ENCODE measurements at places on chromosomes 4 and X.

DNA sequence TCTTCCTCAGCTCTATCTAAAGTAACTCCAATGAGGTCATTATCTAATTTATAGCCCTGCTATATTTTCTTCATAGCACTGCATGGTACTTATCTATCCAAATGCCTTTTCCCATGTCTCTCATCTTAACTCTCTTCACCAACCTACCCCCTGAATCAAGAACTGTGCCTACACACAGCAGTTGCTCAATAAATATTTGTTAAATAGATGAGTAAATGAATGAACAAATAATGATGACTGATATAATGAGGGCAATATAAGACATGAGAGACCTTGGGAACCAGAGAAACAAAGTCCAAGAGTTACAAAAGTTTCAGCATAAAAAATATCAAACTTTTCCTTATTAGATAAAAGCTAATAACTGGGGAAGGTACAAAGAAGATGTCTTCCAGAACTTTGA is 19.6 kb downstream of the CAMK2D start:
- H3K36me3 ChIP-seq = no peaks in the 10 kb centered on the region
- H3K27me3 ChIP-seq = no peaks in the 10 kb centered on the region
- H3K4me3 ChIP-seq = no peak overlapping the region
- DNase-seq = peak; percentile 84
- no peak overlapping the region for H3K27ac ChIP-seq

DNA sequence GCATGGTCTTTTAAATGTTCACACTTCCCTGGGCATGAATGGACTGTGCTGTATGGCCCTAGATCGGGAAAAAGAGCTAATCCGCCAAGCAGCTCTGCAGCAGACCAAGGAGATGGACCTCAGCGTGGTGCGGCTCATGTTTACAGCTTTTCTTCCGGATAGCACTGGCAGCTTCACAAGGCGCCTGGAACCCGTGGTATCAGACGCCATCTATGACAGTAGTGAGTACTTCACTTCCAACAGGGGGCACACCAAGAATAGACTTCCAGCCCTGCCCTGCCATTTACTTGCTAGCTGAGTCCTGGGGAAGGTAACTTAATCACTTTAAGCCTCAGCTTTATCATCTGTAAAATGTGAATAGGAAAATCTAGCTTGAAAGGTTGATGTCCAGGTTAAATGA is 77.7 kb downstream of the NFKB1 start:
- H3K36me3 ChIP-seq = peaks cover 16% of the 10 kb centered on the region
- no peak for DNase-seq
- no peaks in the 10 kb centered on the region for H3K4me1 ChIP-seq
- no peak overlapping the region for H3K27ac ChIP-seq
- no peak overlapping the region for H3K4me3 ChIP-seq

DNA sequence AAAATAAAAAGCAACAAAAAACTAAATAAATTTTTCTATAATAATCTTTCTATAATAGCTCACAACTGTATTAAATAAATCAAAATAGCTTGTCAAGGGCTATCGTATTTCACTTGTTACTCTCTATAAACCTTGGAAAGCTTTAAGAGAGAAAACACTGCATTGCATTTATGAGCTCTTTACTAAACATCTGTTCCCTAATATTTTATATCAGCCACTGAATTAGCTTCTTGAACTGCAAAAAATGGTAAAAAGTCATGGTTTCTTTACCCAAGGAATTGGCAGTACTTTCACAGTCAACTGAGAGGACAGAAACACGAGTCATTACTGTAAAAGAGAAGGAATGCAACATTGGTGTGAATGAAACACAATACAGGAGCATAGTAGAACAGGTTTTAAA is 671.2 kb downstream of the PCDH18 start:
- H3K27me3 ChIP-seq = no peaks in the 10 kb centered on the region
- no peak for DNase-seq
- H3K36me3 ChIP-seq = no peaks in the 10 kb centered on the region
- no peak overlapping the region for H3K4me3 ChIP-seq

- no peaks in the 10 kb centered on the region for H3K4me1 ChIP-seq
- DNase-seq = no peak
- no peak overlapping the region for H3K27ac ChIP-seq
Observed at GRCh38 chr4:48203819-48204218, 65.8 kb downstream of the TEC start.

GRCh38 chr4:48727666-48728459 is 52.2 kb downstream of the FRYL start:
- no peak overlapping the region for H3K4me3 ChIP-seq
- H3K27ac ChIP-seq = no peak overlapping the region
- H3K27me3 ChIP-seq = no peaks in the 10 kb centered on the region
- DNase-seq = no peak
- peaks cover 4% of the 10 kb centered on the region for H3K4me1 ChIP-seq

Measured in small intestine (tissue), 16 donors.